NCI-H1105 treated with DMSO at 0.1 percent for 48 hours (cell line): ENCODE measurements at places on chromosomes 5 and 9.

GRCh38 chr5:140356853-140357725, 2.9 kb upstream of the SLC4A9 start:
- no peak for DNase-seq

DNA sequence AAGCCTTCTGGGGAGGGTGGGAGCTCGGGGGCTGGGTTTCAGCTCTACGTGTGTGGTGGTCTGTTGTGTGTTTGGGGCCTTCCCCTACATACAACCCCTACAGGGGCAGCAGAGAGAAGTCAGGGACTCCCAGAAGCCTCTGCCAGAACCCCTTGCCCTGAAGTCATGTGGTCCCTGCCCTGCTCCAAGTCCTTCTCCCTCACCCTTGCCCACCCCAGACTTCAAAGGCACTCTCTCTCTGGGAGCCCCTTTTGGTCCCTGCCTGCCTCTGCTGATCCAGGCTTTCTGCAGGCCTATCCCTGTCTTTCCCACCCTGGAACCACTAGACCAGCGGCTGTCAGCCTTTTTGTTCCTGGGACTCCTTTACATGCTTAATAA, 61.1 kb upstream of the PSD2 start:
- no peak for DNase-seq

DNA sequence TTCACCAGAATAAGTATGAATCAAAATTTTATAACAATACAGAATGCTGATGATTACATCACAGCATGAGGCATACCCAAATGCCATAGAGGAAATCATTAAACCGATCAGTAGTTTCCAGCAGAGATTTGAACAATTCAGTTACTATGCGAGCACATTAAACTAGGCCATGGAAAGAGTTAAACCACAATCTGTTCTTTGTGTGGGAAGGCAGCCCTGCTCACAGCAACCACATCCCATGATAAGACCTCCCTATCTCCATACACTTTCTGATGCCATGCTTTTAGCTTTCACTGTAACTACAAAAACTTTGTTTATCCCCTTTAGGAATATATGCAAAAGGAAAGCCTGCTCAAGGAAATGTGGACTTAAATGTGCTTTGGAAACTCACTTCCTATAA, 4.5 kb downstream of the NFIB start:
- DNase-seq: no peak

- no peak for DNase-seq
Observed at GRCh38 chr5:173089581-173089980, 33.4 kb downstream of the CREBRF start.

DNA sequence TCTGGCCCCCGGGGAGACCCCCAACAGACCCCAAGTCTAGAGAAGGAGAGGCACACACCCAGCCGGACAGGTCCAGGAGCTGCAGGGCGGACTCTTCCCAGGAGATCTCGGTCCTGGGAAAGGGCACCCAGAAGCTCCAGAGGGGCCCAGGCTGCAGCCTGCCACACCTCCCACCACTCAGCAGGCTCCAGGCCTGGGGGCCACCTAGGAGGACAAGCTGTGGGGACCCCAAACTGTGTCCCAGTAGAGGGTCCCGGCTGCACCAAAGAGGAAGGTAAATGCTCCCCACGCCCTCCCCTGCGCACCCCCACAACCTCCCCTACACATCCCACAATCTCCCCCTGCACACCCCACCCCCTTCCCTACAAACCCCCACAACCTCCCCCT, 48.5 kb downstream of the PLEKHG4B start:
- no peak for DNase-seq

DNA sequence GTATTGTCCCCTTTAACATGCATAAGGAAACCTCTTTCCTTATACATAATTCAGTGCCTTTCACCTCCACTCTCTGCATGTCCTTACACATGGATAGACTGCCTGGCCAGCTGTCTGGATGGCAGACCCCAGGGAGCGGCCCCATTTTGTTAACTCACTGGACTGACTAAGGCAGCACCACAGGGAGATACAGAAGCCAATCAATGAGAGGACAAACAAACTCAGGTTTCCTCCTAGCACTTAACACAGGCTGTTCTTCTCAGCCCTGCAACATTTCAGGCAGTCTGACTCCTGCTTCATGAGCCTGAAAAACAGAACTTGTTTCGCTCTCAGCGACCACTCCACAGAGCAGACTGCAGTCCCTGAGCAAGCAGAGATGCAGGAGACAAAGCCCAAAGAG, 135.4 kb upstream of the RASEF start:
- DNase-seq: no peak

DNA sequence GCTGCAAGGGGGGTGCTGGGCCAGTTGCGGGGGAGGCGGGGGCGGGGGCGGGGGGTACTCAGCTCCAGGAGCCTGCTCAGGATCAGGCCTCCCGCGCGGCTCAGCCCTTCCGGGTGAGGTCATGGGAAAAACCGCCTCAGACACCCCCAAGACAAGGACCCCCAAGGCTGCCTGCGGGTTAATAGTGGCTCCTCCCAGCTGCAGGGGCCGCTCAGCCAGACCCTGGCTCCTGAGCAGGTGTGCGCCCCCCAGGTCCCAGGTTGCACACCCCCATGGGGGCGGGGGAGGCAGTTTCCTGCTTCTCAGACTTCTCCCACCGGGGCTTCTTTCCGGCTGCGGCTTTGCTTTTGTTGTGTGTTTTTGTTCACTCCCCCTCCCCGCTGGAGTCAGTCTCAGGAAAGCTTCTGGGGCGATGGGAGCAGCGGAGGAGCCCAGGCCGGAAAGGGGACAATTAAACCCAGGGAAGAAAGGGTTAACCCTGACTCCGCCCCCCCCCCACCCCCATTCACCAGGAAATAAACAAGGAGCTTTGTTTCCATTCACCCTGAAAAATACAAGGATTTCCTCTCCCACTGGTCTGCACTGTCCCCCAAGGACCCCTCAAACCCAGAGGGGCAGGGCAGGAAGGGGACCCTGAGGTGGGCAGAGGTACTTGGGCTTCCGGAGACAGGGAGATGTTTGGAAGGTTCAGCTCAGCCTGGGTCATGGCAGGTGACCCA, 42.3 kb upstream of the NOTCH1 start:
- DNase-seq: no peak

DNA sequence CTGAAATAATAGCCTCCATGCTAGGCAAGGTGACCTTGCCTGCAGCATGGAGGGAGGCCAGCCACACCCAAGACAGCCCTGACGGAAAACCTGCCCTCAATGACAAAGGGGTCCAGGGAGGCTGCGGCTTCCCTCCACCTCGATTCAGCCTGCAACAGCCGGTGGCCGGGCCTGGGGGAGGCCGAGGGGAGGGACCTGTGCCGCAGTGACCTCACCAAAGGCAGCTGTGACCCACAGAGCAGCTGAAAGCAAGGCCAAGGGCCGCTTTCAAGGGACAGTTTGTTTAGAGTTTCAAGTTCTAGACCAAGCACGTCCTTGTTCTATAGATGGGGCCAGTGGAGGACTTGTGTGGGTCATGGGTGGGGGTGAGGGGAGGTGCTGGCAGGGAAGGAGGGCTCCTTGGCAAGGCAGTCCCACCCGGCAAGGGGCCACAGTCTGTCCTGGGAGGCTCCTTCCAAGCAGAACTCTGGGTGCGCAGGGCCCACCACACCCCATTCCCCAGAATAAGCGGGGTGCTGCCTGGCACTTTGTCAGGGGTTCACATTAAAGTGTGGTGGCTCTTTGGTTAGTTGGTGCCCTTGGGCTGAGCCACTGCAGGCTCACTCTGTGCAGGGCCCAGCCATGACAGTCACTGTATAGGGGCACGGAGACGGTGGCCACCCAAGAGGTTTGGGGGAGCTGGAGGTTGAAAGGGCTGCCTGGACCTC, 226.5 kb downstream of the FANCC start:
- DNase-seq: no peak

- DNase-seq: no peak
Observed at GRCh38 chr5:68149189-68149588, 66.4 kb upstream of the PIK3R1 start.

DNA sequence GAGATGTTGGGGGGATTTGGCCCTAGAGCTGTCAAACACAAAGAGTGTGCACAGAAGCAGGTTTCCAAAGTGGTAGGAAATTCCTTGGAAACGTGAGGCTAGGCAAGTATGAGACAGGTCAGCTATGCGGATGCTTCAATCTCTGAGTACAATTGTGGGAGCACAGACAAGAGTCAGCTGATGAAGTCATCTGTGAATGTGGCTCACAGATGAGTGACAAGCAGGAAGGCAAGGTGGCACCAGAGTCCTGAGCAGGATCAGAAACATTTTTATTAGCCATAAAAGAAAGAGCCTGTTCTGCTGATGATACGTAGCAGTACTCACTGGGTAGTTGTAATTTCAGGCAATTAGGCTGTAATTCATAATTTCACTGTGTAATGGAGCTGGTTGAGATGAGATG, 117.0 kb downstream of the DCP2 start:
- DNase-seq: no peak

- DNase-seq: no peak
Observed at GRCh38 chr9:10054456-10054855, 558.3 kb downstream of the PTPRD start.
